ENCODE measurements at places on chromosomes 4 and X.

- DNase-seq, result peak; percentile 98
Measured at GRCh38 chrX:47836164-47837072, at the start of gene ZNF81. Gene ZNF81, plus strand, starts transcription at chrX:47836902. Its CDS starts 9,366 bp downstream, at chrX:47846268.

DNA sequence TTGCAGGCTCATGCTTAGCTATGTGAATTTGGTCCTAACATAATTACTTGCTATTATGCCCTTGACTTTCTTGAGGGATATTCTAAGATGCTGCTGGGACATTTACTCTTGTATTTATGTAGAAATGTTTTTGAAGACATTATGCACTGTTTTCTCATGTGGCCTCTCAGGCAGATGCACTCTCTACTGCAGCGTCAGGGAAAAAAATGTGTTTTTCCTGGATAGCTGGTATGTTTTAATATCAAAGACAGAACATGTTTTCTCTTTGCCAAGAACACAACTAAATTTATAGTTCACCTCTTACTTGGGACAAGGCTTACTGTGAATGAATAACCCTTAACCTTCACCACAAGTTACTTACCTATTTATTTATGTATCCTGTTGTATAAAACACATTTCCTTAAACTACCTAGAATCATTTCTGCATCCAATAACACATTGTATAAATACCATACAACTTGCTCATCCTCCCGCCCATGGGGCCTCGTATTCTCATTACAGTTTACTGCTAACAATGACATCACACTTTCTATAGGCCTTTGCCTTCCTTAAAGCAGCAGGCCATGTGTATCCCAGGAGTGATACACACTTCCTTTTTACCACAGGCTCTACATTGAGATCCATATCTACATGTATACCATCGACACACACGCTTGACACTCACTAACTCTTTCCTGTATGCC, 178.7 kb downstream of the SLIT2 start:
- peak; percentile 36 for DNase-seq

- no peak for DNase-seq
Measured at GRCh38 chr4:61177367-61177766, 22.8 kb upstream of the ADGRL3 start.

- DNase-seq, result no peak
Measured at GRCh38 chrX:132442691-132443090, 46.1 kb downstream of the MBNL3 start.

GRCh38 chr4:72966652-72967051, 102.9 kb downstream of the COX18 start:
- DNase-seq, result no peak

DNA sequence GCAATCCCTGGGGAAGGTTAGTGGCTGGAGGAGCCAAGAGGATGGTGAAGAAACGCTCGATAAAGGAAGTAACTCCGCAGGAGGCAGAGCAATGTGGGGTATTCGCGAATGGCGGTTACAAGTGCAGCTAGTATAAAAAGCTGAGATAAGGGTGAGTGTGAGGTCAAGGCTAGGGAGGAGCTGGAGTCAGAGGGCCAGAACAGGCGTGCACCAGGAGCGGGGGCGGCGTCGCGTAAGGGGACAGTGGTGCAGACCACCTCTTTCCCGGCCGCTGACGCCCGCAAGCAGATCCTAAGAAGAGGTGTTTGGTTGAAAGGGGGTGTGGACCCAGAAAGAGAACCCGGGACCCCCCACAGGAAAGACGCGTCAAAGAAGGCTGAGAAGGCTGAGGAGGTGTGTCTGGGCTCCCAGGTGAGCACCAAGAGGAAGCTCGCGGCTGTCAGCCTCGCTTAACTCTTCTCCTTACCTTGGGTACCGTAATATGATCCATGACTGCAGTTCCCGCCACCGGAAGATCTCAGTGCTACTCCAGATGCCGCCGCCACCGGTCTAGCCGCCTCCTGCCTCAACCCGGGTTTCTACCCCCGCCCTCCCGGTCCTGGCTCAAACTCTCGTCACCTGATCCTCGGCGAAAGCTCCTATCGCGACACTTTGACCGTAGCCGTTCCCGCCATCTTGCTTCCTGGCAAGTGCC, at the start of gene MTMR8:
TSS of gene MTMR8 (minus strand) at position 579 of the 694 bp plus-strand sequence. CDS start at position 490, 89 bp downstream.
- DNase-seq, result peak; percentile 0

- DNase-seq, result peak; percentile 39
Measured at GRCh38 chr4:148238086-148238485, 204.1 kb downstream of the NR3C2 start.

DNA sequence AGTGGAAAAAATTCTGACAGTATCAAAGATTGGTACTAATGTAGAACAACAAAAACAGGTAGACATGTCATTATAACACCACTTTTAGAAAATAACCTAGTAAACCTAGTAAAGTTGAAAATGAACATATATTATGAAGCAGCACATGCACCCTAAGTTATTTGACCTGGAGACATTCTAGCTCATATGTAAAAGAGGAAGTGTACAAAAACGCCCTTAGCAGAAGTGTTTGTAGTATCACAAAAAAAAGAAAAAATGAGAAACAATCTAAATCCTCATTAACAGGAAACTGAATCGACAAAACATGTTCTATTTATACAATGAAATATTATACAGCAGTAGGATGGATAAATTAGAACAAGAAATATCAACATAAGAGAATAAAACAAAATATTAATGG, 318.9 kb upstream of the PPP1R2C start:
- DNase-seq, result no peak

- DNase-seq, result no peak
Measured at GRCh38 chr4:20084488-20084887, 167.2 kb upstream of the SLIT2 start.

- DNase-seq, result no peak
Measured at GRCh38 chrX:148159796-148160195, 178.7 kb downstream of the FMR1NB start.

DNA sequence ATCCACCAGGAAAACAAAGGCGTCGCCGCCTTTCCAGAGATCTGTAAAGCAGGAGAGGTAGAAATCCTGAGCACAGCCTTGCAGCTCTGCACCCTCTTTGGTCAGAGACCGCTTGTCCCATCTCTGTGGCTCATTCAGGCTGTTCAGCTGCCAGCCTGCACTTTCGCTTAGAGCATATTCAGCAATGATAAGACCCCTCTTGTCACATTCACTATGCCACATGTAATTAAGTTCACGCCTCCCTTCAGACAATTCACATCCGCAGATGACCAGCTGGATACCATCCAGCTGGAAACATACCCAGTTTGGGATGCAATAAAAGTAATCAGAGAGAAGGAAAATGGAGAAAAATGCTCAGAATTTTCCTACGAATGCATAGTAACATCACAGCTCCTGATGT, 335.4 kb downstream of the UNC5C start:
- DNase-seq, result peak; percentile 17

- DNase-seq, result no peak
Measured at GRCh38 chr4:154014407-154015321, 225.8 kb upstream of the SFRP2 start.

DNA sequence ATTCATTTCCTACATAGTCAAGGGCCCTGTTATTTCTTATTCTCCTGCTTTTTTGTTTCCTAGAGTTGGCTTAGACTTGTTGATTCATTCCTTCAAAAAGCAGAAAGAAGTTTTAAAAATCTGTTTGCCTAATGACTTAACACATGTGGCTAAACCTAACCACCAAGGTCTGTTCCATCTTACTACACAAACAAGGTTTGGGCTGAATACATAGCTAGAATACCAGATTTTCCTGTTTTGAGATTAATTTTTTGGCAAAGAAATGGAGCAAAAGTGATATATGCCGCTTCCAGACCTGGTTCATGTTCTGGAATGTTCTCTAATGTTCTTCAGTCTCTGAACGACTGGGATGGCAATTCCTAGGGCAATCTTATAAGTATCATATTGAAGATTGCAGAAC, 7.4 kb upstream of the CAMK2D start:
- no peak for DNase-seq

DNA sequence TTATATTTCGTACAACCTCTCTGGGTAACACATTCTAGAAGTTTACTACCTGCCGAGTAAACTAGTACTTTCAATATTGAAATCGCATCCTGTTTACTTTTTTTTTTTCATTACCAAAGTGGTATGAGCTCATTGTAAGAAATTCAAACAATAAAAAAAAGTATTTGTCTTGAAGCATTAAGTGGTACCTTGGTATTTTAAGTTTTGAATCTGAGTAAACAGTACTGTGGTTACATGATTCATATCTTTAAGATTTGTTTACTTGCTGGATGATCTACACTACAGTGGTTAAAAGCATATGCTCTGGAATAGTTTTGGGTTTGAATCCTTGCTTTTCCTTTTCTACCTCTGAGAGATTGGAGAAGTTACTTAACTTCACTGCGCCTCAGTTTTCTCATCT, 3.8 kb upstream of the MMGT1 start:
- no peak for DNase-seq

DNA sequence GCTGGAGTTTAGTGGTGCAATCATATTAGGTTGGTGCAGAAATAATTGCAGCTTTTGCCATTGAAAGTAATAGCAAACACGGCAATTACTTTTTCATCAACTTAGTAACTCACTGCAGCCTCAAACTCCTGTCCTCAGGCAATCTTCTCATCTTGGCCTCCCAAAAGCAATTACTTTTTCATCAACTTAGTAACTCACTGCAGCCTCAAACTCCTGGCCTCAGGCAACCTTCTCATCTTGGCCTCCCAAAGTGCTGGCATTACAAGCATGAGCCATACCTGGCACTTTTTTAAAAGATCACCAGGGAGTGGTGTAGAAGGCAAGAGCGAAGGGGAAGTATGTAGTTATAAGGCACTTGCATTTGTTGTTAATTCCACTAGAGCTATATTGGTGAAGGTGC, 491.1 kb upstream of the ADGRL3 start:
- no peak for DNase-seq

DNA sequence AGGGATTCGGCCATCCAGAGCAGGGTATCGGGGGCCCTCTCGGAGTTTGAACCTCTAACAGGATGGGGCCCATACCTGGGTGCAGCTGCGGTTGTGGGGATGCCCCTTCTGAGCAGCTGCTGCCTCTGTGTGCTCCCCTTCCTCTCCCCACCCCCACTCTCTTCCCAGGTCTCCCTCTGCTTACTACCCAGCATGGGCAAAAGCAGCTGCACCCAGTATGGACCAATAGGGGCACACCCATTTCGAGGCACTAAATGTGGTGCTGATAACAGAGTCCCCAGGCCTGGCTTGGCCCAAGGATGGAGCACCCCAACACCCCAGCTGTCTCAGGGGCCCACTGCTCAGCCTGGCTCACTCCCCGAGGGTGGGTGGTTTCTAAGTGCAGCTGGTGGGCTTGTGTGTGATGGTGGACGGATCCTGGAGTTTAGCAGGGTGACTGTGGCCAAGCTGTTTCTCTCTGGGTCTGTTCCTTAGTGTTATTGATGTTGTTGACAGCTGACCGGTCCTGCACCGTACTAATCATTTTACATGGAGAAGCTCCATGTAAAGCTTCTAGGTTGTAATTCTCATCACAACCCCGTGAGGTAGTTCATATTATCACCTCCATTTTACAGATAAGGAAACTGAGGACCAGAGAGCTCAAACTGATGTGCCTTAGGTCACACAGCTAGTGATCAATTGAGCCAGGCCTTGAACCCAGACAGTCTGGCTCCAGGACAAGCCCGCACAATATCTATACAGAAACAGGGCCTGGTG, 13.1 kb upstream of the KIAA0232 start:
- DNase-seq, result no peak

DNA sequence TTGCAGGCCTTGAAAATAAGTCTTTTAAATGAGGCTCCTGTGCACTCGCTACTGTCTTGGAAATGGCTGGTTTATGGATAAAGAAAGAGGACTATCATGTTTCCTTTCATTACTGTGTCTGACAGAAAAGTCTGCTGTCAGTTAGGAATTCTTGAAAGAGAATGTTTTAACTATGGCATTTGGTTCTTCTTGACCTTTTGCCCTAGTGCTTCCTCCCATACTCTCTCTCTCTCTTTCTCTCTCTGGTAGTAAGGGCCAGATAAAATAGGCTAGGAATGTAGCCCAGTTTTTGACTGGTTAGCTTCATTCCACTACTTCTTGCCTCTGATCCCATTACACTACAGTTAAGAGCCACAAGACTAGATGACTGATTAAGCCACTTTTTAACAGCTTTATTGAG, 29.8 kb downstream of the YY2 start:
- DNase-seq, result peak; percentile 61

- DNase-seq, result no peak
Measured at GRCh38 chr4:175633310-175633709, 178.8 kb downstream of the GPM6A start.

DNA sequence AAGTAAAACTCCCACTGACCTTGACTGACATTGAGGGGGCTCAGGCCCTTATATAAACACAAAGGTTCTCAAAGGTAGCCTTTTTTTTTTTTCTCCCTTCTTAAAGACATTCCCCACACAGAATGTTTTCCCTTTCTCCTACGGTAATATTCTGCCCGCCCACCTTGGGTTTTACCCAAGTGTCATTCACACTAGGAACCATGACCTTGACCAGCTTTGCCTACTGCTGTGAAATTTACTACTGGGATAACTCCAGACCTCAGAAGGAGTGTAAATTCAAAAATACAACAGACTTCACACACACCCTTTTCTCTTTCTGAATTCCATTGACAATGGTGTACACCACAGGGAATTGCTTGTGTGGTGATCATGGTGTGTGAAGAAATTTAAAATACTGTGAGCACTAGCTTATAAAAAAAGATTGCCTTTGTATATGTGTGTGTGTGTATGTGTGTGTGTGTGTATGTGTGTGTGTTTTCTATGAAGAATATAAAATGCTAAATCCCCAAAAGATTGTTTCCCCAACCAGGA, 589.5 kb upstream of the FTHL17 start:
- peak; percentile 2 for DNase-seq

DNA sequence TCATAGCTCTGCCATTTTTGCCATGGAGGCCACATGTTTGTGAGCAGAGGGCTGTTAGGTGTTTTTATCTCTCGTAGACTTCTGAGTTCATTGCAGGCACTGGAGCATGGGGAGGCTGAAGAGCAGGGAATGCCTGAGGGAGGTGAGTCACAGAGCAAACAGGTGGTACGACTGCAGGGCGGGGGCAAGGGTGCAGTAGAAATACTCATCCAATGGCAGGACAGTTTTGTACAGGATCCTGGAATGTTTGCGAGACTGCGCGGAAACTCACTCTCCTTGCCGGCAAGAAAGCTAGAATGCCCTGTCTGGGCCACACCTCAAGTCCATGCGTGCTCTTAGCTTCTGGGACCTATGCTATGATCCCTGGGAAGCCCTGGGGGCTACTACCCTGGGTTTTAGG, 20.0 kb upstream of the VCX2 start:
- DNase-seq, result no peak

DNA sequence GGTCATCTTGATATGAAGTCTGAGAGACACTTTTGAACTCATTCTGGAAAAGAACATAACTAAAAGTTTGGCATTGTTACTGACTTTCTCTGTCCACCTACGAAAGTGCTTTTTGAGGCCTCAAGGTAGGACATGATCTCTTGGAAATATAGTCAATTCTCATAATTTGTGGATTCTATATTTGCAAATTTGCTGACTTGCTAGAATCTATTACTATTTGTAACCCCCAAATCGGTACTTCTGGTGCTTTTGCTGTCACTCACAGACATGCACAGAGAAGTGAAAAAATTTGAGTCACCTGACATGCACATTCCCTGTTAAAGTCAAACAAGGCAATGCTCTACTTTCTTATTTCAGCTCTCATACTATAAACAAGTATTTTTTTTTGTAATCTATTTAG, 35.6 kb downstream of the TSPAN7 start:
- DNase-seq, result no peak

GRCh38 chrX:54785901-54786300, 12.2 kb downstream of the ITIH6 start:
- DNase-seq, result peak; percentile 24

GRCh38 chrX:51955200-51955599, 61.8 kb downstream of the MAGED1 start:
- no peak for DNase-seq

All from cardiac muscle cell (in vitro differentiated cells and primary cell).